ENCODE measurements at places on chromosomes 7 and 10.

GRCh38 chr10:83917537-83918506 is 221.5 kb upstream of the GHITM start:
- no peak for DNase-seq

- DNase-seq, result no peak
These were observed 31.0 kb downstream of the CHST15 start for GRCh38 chr10:124062390-124062789.

DNA sequence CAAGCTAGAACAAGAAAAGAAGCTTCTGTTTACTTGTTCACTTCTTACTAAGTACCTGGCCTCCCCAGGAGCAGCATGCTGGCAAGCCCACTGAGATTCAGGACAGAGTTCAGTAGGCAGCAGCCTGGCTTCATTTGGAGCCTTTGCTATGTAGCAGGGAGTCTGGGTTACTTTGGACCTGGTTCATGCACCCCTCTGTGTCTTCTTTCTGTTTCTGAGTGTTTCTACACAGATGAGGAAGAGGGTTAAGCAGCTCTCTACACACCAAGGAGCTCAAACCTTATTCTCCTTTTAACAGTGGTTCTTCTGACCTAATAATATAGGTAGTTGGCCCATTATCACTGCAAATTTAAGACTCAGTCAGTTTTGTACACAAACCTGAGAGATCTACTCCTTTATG is 152.9 kb downstream of the ARID5B start:
- no peak for DNase-seq

DNA sequence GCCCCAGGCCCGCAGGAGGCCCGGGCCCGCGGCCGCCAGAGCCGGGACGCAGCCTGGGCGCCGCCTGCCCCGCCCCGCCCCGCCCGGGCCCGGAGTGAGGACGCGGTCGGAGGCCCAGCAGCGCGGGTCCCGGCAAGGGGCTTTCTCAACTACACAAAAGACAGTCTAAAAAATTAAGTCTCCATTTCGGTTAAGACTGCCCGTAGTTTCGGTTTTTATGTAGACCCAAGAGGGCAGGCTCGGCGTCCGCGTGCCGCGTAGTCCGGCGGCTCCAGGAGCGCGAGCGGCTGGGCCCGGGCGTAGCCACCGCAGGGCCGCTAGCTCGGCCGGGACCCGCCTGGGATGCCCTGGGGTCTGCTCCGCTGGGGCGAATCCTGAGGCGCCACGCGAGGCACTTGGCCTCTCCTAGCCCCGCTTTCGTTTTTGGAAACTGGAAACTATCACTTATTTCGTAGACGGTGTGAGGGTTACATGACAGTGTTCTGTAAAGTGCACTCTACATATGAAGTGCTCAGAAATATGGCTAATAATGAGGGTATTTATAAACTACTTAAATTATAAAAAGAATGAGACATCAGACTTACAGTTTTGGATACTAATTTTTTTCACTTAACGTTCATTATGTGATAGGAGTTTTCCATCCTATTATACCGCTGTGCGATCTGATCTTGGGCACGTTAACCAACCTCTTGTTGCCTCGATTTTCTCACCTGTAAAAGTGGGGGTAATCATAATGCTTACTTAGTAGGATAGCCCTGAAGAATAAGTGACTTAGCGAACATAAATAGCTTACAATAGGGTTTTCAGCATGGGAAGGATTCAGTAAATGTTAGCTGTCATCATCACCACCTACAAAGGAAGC is 573 bp downstream of the BLVRA start:
- peak; percentile 65 for DNase-seq

DNA sequence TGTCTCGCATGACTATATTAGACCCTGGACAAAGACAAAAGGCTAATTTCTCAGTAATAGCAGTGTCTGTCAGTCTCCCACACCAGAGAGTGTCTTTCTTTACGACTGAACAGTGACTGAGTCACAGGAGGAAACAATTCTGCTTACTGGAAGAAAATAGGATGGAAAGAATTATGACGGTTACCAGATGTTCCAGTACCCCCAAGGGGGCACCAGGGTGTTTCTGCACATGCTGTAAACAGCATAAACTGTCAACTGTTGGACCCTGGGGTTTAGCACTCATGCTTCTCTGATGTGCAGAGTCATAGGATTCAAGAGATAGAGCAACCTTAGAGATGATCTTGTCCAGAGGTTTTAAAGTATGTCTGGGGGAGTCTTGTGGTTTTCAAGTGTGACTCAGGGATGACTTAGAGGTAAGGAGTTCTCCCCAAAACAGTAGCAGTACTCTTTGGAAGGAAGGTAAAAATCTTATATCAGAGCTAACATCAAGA is 291.7 kb downstream of the THSD7A start:
- DNase-seq, result no peak

DNA sequence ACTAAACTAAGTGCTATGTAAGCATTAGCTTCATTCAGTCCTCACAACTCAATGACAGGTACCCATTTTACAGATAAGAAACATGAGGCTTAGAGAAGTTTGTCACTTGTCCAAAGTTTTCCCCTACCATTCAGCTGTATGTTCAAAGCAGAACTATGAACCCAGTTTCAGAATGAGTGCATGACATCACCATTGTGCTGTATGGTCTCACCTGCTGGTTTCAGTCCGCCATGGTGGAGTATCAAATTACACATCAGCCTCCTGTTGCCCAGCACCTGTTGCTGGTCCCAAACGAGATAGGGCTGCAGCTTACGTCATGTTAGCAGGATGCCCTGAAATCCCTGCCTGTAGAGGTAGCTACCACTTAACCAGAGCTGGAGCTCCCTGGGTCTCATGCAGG is 95.0 kb downstream of the DYNC1I1 start:
- DNase-seq, result peak; percentile 57

GRCh38 chr7:137741443-137741842 is 105.3 kb downstream of the DGKI start:
- no peak for DNase-seq

DNA sequence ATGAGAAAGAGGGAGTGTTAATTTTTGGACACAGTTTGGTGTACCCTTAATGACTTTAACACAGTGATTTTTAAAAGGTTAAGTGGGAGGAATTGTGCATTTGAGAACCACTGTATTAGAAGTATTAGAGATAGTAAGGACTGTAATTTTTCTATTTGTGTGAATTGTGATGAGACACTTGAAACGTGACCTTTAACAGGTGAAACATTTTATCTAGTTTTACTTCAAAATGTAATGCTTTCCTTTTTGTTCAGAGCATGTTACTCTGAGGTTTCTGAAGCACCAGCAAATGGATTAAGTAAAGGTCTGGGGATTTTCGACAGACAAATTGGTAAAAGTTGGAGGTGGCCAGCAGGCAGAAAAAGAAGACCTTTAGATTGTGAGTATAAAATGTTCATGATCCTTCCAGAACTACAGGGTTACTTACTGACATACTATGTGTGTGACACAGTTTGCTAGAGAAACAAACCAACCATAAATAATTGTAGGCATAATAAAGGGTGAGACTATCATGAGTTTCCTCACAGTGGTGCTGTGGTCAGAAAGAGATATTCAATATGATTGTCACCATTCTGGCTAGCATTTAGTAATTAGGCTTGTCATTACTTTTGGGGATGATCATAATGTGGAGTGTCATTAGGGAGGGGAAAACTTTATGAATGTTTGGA is 26.1 kb downstream of the LCOR start:
- no peak for DNase-seq

DNA sequence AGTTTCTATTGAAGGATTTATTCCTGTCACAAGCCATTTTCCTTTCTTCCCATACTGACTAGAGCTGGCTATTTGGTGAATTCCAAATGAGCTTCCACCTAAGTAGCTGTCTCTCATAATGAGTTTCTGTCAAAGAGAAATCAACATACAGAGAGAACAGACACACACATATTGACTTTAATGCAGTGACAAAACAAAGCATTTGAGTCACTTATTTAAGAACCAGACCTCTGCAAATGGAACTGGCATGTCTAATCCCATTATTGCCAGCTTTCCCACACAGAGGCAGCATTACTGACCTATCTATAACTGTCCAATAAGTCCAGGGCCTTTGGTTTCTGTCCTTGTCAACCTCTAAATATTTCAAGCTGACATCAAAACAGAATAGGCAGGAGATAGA is 179.3 kb upstream of the CSTF2T start:
- DNase-seq, result no peak

- no peak for DNase-seq
These were observed 1236.0 kb upstream of the CELF2 start for GRCh38 chr10:9781666-9782065.

DNA sequence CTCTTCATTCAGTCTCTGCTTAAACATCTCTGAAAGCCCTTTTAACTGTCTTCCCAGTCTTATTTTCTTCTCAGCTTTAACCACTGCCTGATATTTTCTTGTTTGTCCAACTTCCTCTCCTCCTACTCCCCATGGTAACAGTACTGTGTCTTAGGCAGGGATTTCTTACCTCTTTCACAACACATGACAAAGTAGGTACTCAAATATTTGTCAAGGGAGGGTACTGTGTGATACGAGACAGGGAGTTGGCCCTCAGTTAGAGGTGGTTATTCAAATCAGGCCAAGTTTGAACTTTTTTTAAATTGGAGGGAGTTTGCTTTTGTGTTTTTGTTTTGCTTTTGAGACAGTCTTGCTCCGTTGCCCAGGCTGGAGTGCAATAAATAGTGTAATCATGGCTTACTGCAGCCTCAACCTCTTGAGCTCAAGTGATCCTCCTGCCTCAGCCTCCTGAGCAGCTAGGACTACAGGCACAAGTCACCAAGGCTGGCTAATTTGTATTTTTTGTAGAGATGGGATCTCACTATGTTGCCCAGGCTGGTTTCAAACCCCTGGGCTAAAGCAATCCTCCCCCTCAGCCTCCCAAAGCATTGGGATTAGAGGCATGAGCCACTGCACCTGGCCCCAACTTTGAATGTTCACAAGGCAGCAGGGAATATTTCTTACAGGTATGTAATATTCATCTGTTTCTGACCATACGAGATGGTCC is 2.5 kb upstream of the KPNA7 start:
- no peak for DNase-seq

- DNase-seq, result no peak
These were observed 61.0 kb upstream of the AOAH start for GRCh38 chr7:36784991-36785940.

- DNase-seq, result no peak
These were observed 474.0 kb upstream of the FOXK1 start for GRCh38 chr7:4208086-4208485.

DNA sequence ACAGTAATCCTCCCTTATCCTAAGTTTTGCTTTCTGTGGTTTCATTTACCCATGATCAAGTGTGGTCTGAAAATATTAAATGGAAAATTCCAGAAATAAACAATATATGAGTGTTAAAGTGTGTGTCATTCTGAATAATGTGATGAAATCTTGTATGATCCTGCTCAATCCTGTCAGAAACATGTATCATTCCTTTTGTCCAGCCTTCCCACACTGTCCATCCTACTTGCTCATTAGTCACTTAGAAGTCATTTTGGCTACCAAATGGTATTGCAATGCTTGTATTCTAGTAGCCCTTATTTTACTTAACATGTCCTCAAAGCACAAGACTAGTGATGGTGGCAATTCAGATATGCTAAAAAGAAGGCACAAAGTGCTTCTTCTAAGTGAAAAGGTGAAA is 1211.2 kb upstream of the SORCS1 start:
- DNase-seq, result no peak

- DNase-seq, result peak; percentile 85
These were observed 47.3 kb downstream of the MYPN start for GRCh38 chr10:68156373-68157185.

DNA sequence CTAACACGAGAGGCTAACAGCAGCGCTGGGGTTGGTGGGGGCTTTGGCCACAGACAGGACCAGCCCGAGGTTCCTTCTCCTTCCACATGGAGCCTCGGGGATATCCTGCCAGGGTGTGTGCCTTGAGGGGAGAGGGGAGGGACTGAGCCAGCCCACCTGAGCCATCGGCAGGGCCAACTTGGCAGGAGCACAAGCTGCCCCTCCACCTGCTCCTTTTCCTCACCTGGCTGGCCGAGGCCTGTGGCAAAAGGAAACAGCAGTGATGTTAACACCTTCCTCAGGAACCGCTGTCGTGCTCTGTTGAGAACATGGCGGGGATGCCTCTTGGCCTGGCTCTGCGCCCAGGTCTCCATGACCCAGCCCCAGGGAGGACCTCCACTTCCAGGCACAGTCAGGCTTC is 255.1 kb upstream of the PPP2R2D start:
- DNase-seq, result no peak

- DNase-seq, result no peak
These were observed 232.4 kb downstream of the SLC25A13 start for GRCh38 chr7:96089511-96089910.

- DNase-seq, result peak; percentile 73
These were observed 134.6 kb downstream of the ARHGAP22 start for GRCh38 chr10:48470115-48470892.

GRCh38 chr7:126569402-126569801 is 683.3 kb downstream of the GRM8 start:
- peak; percentile 68 for DNase-seq

DNA sequence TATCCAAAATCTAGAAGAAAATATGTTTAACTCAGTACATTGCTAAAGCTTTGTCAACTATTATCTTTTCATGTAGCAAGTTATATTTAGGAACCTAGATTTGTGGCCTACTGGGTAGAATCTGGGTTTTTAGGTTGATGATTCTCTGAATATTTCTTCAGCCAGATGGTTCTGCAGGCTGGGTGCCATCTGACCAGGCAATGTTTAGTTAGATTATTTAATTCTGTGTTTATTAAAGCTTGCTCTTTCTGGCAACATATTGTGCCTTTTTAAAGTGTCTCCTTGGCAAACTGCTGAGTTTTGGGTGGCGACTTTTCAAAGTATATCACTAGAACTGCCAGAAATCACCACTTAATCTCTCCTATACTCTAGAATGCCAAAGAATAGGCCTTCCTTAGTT is 114.1 kb downstream of the LHFPL3 start:
- DNase-seq, result no peak

DNA sequence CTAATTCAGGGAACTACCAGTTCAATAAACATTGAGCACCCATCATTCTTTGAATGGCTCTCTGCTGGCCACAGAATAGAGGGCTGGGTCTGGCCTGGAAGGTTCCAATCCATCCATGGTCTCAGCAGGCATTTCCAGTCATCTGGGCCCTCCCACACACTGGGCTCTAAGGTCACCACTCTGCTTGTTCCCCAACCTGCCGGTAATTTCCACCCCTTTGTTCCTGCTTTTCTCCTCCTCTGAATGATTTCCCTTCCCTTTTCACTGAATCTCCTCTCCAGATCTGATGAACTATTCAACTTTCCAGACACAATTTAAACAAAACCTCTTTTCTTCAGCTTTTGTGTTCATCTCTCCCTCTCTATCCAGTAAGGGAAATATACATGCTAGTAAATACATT is 2.6 kb downstream of the BZW2 start:
- no peak for DNase-seq

DNA sequence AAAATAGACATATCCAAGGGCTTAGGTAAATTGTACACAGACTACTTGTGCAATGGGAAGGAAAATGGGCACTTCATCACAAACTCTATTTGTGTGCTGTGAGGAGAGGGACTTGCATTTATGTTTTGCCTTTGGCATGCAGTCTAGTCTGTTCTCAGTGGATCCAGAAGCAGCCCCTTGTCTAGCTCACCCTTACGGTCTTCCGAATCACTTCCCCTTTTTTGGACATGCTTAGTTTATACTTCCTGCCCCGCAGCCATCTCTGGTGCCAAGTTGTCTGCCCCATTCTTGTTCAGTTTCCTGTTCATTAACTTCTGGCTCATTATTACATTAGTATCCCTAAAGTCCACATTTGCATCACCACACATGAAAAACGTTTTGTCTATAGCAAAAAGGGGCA is 161.6 kb downstream of the NRCAM start:
- no peak for DNase-seq

GRCh38 chr10:87503886-87504285 is 807 bp upstream of the MINPP1 start:
- DNase-seq, result peak; percentile 16
